ENCODE measurements at places on chromosomes 4 and X. TPM values are rescaled to one million over a fixed set of nuclear protein-coding genes. Genes with fewer than 3 reads are reported as not detected.

DNA sequence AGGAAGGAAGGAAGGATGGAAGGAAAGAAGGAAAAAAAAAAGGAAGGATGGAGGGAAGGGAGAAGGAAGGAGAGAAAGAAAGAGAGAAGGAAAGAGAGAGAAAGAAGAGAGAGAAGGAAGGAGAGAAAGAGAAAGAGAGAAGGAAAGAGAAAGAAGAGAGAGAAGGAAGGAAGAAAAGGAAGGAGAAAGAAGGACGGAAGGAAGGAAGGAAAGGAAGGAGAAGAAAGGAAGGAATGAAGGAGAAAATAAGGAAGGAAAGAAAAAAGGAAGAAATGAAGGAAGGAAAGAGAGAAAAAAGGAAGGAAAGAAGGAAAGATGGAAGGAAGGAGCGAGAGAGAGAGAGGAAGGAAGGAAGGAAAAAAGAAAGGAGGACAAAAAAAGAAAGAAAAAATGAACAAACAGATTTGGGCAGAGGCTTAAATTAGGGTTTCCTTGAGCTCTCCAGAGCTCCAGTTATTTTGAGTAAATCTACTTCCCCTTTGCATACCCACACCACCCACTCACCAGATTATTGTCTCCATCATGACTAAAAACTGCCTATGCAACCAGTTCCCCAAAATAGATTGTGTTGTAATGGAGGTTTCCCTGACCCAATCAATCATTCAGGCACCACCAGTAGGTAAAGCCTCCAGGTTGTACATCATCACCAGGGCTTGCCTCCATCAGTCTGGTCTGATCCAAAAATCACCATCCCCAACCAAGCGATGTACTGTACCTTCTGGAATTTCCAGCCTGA, 1722.9 kb upstream of the PCDH10 start:
- DNase-seq = no peak

- no peak for DNase-seq
Observed at GRCh38 chrX:103099691-103100090, 6.7 kb upstream of the NXF3 start.

The OCRL gene
- 0.63 TPM for total RNA-seq

DNA sequence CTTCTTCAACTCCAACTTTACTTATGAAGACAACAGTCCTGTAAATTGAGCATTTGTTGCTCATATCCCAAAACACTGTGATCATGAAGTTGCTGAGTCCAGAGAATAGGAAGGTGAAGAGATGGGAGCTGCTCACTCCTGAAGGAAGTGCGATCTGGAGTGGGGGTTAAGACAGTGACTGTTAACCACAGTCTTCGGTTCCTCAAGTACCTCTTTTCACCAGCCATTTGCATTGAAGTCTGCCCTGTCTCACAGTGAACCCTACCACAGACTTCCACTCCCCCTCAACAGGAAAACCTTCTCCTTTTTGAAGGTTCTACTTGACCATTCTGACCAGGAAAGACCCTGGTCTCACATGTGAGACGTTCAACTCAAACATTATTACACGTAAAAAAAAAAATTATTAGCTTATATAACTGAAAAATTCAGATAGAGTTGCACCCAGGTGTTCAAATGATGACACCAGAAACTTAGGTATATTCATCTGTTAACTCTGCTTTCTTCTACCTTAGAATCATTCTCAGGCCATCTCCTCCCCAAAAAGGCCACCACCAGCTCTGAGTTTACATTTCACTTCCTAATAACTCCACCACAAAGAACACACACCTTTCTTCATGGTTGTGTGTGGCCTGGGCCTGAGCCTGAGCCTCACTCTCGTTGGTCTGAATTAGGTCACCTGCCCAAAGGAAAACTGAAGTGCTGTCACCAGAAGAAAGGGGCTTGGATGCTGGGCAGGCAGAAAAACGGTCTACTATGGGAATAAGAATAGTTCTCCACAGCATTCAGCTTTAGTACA, 199.2 kb downstream of the DCTD start:
- no peak for DNase-seq

DNA sequence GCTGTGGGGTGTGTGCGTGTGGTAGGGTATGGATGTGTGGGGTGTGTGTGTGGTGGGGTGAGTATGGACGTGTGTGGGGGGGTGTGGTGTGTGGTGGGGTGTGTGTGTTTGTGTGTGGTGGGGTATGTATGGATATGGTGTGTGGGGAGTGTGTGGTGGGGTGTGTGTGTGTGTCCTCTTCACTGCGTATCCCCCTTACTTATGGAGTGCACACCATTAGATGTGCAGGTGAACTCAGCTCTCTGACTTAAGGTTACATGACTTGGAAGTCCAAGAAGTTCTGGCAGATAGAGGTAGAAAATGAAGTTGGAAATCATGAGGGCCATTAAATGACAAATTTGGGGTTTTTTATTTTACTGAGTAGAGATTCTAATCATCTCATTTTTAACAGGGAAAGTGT, 182.5 kb downstream of the PALLD start:
- DNase-seq = no peak

The SMIM14 gene
- 1.8 TPM for total RNA-seq

DNA sequence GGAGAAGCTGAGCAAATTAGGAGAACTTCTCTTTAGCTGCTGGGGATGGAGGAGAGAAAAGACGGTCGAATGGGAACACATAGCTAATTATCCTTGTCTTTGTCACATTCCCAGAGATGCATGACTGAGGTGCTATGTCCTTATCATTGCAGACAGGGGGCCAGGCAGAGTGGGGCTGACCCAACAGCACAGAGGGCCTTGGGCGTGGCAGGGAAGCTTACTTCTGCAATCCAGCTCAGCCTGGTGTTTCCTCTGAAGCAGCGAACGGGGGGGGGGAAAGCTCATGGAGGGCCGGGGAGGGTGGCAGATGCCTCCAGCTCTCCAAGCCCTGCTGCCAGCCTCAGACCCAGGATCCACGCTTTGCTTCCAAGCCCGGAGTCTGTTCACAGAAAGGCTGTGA, 50.8 kb upstream of the HOPX start:
- DNase-seq = no peak

The STOX2 gene
- total RNA-seq = not detected

The ANK2 gene
- total RNA-seq = 1.8 TPM

The SMR3B gene
- not detected for total RNA-seq

- no peak for DNase-seq
Observed at GRCh38 chr4:39046249-39046648, 14.0 kb upstream of the TMEM156 start.
